Right ventricle myocardium superior (tissue), 1 donor: ENCODE measurements at places on chromosomes 7 and 10.

DNA sequence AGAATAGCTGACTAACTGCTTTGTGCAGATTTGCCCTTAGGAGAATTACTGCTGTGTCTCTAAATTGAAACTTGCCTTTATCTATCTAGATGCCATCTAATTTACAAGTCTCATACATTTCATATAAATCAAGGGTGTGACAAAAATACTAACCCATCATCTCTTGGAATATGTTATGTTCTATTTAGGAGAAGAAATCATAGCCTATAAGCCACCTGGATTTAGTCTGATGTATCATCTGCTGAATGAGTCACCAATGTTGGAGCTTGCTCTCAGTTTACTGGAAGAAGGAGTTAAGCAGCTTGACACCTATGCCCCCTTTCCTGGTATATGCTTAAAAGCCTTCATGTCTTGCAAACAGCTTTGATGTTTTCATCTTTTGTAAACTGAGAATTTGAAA is 43.5 kb downstream of the NUP205 start:
- DNase-seq, result no peak

DNA sequence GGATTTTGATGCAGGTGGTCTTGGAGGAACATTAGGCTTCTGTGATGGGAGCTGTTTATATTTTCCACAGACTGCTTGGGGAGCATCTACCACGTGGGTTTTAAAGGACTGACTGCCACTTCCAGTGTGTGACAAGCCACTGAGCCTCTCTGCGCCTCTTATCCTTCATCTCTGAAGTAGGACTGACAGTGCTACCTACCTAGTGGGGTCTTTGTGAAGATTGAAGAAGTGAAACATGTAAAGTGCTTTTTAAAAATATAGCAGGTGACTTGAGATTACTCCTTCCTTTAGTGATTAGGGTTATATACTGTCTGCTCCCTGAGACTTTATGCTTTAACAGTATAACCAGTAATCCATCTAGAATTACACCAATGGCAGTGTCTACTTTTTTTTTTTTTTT is 29.9 kb downstream of the NKX2-3 start:
- no peak for DNase-seq

GRCh38 chr10:30093303-30093950 is 34.0 kb upstream of the JCAD start:
- no peak for DNase-seq

DNA sequence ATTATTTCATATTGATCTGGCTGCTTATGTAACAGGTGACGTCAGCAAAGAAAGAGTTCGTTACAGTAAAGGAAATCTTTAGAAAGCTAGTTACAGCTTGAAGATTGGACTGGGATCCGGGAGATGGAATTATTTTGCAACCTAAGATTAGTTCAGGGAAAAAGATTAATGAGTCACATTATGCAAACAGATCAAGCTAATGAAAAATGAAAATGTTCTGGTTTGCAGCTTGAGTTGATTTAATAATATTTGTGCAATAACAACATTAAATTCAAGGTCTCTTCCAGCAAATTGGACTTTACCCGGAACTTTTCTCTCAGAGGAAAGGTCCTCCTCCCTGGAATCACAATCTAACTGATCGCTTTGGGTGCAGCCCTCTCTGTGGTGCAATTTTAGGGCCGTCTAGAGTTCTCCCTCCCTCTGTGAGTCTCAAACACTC is 119.5 kb downstream of the OTUD1 start:
- no peak for DNase-seq

- DNase-seq, result peak; percentile 54
These were observed 41.0 kb downstream of the STRA8 start for GRCh38 chr7:135274495-135275268.

DNA sequence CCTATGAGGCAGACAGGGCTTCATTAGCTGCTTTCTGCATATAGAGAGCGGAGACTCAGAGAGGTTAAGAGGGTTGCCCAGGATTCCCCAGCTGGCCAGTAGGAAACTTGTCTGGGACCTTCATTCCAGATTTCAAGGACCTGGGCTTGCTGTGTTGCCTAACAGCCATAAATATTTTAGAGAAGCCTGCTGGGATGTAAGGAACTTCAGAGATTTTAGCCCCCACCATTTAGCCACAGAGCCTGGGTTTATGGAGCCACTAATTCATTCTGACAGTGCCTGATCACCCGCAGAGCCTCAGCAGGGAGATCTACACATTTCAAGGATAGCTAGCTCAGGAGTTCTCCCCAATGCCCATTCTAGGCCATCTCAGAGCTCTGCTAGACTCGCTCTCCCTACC is 56.6 kb upstream of the TRUB1 start:
- DNase-seq, result no peak

GRCh38 chr10:91590904-91591796 is 41.7 kb downstream of the PPP1R3C start:
- DNase-seq, result peak; percentile 62

GRCh38 chr10:35946556-35946955 is 304.5 kb upstream of the FZD8 start:
- no peak for DNase-seq

DNA sequence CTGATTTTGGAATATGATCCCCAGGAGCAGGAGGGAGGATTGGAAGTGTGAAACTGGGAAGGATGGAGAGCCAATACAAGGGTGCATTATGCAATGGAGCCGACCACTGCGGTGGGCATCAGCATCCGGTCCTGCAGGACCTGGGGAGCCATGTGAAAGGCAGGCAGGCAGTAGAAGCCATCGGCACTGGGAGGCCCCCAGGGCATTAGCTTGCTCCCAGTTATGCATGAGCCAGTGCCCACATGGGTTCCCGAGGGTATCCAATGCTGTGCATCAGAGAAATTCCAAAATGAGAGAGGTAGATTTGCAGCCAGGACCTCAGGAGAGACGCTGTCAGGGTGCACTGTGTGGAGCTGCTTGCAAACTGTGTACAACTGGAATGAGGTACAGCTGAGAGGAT is 8.7 kb upstream of the KCP start:
- no peak for DNase-seq

DNA sequence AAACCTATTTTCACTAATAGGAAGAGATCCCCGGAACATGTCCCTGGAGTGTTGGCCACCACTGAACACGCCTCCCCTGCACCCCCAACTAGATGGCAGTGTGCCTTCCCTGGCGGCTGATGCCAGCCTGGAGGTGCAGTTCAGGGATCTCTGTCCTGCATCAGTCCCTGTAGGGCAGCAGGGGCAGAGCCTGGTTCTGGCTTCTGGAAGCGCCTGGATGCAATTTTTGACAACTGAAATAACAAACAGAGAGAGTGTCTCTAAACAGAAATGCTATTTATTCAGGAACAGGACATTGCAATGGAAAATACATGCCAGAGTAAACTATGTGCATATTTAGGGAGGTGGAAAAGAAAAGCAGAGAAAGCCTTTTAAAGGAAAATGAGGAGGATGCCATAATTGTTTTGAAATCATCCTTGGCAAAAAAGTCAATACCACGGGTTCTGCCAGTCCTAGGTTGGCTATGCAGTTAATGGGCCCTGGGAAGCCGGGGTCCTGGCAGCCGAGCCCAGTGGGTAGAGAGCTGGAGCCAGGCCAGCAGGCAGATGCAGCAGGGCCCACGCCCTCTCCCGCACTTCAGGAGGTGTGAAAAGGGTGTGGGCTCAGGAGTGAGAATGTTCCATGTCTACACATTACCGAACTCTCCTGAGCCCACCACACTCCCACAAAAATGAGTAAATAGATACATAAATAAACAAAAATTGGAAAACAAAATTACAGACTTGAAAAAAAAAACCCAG is 18.5 kb downstream of the ANTXRL start:
- peak; percentile 38 for DNase-seq

- DNase-seq, result no peak
These were observed 72.7 kb downstream of the PLCE1 start for GRCh38 chr10:94066411-94066810.

GRCh38 chr10:79335470-79336235 is 11.6 kb upstream of the PPIF start:
- DNase-seq, result no peak

DNA sequence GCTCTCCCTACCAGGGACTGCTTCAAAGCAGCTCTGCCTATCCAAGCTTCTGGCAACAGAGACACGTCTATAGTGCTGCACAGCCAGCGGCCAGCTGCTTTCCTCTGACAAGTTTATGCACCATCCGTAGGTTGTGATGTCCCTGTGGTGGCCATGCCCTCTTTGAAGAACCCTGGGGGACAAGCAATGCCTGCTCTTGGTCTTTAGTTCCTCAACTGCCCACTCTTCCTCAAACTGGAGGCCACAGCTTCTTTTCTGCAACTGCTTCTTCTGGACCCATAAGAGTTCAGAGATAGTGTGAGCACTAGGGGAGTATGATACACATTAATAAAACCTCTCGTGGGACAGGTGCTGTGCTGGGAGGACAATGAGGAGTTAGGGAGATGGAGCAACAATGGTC is 164.9 kb downstream of the ELMO1 start:
- DNase-seq, result no peak

DNA sequence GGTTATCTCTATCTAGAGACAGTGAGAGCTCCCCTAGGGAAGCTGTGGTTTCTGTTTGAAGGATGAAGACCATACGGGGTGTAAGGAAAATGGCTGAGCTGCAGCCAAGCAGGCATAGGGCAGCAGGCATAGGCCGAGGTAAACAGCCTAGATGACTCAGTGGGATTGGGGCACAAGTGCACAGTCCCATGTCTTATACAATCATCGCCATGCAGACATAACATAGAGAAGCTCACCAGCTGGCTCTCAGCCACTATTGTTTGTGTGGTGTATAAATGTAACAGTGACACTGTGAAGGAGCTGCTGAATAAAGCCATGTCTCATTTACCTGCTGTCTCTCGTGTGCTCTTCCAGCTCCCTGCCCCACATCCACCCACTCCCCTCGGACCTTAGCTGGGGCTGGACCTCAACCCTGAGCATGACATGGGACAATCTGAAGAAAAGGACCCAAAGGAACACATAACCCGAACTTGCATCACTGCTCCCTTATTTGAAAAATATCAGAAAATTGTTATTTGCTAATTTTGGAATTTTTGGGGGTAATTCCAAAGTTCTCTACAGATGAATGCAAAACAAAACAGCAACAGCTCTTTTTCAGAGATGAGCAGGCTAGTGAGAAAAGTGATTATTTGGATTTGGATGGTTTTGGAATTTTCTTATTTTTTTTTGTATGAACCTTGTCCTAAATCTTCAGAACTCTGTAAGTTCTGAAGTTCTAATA is 582.7 kb downstream of the REEP3 start:
- DNase-seq, result no peak

- no peak for DNase-seq
These were observed 912 bp upstream of the OAT start for GRCh38 chr10:124419635-124420034.

- DNase-seq, result no peak
These were observed 27.8 kb upstream of the ITGB8 start for GRCh38 chr7:20302891-20303290.
